Panc1 (cell line): ENCODE measurements at places on chromosomes 2 and 18. TPM values are rescaled to one million over a fixed set of nuclear protein-coding genes. Genes with fewer than 3 reads are reported as not detected.

DNA sequence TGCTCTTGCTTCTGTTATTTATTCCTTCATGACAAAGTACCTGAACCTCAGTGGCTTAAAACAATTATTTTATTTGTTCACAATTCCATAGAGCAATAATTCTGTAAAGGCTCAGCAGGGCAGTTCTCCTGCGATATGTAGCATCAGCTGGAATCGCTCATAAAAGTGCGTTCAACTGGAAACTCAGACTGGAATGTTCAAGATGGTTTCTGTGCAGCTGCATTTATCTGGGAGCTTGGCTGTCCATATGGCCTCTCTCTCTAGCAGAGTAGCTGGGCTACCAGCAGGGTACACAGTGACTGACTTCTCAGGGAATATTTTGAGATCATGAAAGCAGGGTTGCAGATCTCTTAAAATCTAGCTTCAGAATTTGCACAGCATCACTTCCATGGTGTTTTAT is 13.5 kb downstream of the CCDC121 start:
- no peaks in the 10 kb centered on the region for H3K4me1 ChIP-seq
- no peak for DNase-seq
- H3K27ac ChIP-seq: no peak overlapping the region
- no peaks in the 10 kb centered on the region; the same call in 1 of the 2 replicates for H3K36me3 ChIP-seq
- H3K27me3 ChIP-seq: no peaks in the 10 kb centered on the region

SPR gene
- total RNA-seq: 75.4 TPM

GRCh38 chr2:240597054-240597418 is 10.5 kb downstream of the CAPN10 start:
- no peak overlapping the region for H3K4me3 ChIP-seq
- DNase-seq: no peak
- no peak overlapping the region for H3K27ac ChIP-seq

PCARE gene
- not detected for total RNA-seq

DNA sequence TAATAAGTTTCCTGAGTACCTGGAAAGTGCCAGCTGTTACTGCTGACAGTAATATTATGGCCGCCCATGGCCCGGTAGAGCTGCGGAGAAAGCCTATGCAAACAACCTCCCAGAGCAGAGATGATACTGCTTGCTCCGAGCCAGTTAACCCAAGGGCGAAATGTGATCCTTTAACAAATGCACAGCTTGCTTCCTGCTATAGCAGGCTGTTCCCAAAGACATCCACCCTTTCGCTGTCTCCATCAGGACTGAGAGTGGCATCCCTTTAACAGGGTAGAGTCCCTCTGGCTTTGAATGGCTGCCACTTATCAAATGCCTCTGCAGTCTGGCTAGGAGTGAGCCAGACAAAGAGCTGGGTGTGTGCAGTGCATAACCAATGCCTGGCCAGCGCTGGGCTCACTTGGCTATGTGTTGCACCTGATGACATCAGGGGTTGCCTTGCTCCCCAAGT is 69.7 kb upstream of the DAPL1 start:
- H3K27ac ChIP-seq: no peak overlapping the region
- no peak for DNase-seq
- no peaks in the 10 kb centered on the region for H3K36me3 ChIP-seq
- H3K4me3 ChIP-seq: no peak overlapping the region

- H3K4me3 ChIP-seq: no peak overlapping the region
- no peaks in the 10 kb centered on the region for H3K27me3 ChIP-seq
- no peak for DNase-seq
- H3K36me3 ChIP-seq: no peaks in the 10 kb centered on the region
- H3K27ac ChIP-seq: no peak overlapping the region
These were observed 139.6 kb downstream of the TTC32 start for GRCh38 chr2:19762142-19762541.

GRCh38 chr2:50615291-50615690 is 416.6 kb downstream of the NRXN1 start:
- DNase-seq: no peak
- H3K27ac ChIP-seq: no peak overlapping the region
- H3K4me3 ChIP-seq: no peak overlapping the region

C2orf80 gene
- total RNA-seq: not detected

DNA sequence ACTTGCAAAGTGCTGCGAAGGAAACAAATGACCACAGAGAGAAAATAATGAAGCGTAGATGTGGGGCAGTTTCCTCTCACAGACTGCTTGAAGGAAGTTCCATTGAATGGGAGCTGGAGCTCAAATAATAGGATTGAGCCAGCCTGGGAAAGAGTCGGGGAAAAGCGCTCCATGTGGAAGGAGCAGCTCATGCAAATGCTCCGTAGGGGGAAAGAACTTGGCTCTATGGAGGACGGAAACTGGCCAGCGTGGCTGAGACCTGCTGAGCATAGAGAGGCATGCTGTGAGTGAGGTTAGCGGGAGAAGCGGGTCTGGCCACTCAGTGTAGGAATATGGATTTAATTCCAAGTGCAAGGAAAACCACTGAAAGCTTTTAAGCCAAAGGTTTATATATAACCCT is 28.6 kb upstream of the VIT start:
- peaks cover 21% of the 10 kb centered on the region for H3K4me1 ChIP-seq
- no peak overlapping the region for H3K4me3 ChIP-seq
- no peaks in the 10 kb centered on the region for H3K27me3 ChIP-seq
- H3K27ac ChIP-seq: peak overlapping the region; percentile 59; the same call in 1 of the 2 replicates
- no peak for DNase-seq

DNA sequence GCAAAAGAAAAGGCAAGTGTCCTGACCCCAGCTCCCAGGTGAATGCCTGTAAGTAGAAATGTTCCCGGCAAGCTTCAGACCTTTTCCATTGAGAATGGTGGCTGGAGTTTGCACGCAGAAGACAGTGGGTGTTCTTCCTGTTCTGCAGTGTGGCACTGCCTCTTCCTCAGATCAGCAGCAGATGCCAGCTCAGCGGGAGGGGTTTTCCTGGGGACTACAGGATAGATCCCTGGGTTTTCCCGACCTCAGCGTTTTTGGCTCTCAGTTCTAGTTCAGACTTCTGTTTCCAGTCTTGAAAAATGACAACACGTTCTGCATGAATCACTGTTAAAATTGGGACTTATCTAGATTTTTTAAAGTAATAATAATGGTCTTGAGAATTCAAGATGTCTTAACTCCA is 39.2 kb downstream of the GRHL1 start:
- H3K4me3 ChIP-seq: no peak overlapping the region
- no peak overlapping the region for H3K27ac ChIP-seq
- H3K36me3 ChIP-seq: no peaks in the 10 kb centered on the region
- H3K27me3 ChIP-seq: no peaks in the 10 kb centered on the region
- no peaks in the 10 kb centered on the region for H3K4me1 ChIP-seq

DNA sequence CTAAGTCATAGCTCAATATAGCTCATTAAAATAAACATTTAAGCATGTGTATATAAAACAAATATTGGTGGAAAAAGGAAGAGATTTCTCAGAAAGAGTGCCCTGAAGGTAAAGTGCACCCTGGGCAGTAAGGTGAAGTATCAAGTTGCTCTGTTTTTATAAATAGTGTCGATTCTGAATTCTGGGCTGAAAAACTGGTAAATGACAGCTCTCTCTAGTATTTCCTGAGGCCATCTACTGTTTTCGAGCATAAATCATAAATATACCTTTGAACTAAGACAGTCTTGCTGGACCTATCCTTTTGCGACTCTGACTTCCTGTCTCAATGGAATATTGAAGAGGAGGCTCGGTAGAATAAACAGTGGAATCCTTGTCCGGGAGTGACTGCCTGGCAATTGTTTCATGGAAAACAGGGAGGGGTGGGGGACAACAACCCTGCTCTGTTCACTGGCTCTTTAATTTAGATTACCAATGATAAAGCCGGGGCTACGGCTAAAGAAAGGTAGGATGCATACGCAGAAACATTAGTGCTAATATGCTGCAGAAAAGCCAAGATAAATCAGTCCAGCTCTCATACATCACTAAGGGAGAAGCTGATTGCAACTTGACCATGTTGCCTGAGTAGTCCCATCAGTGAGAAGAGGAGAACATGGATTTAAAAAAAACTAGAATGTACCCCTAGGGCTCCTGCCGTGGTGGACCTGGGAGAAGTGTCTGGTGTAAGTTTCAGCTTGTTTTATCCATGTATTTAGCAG is 124.1 kb downstream of the RAPGEF4 start:
- DNase-seq: no peak
- H3K4me1 ChIP-seq: no peaks in the 10 kb centered on the region
- H3K36me3 ChIP-seq: no peaks in the 10 kb centered on the region
- H3K4me3 ChIP-seq: no peak overlapping the region
- no peaks in the 10 kb centered on the region for H3K27me3 ChIP-seq

DLX1 gene
- total RNA-seq: 3.5 TPM

ELOA2 gene
- total RNA-seq: not detected

IL36RN gene
- not detected for total RNA-seq

SCG2 gene
- 1.7 TPM for total RNA-seq

- no peak for DNase-seq
- H3K36me3 ChIP-seq: no peaks in the 10 kb centered on the region
- no peak overlapping the region for H3K4me3 ChIP-seq
These were observed 12.2 kb upstream of the ARL5A start for GRCh38 chr2:151840216-151841046.

GRCh38 chr18:27750014-27750413 is 426.9 kb downstream of the CDH2 start:
- no peak overlapping the region for H3K4me3 ChIP-seq
- H3K27ac ChIP-seq: no peak overlapping the region
- no peaks in the 10 kb centered on the region for H3K36me3 ChIP-seq
- DNase-seq: no peak

- H3K27ac ChIP-seq: no peak overlapping the region
- H3K36me3 ChIP-seq: no peaks in the 10 kb centered on the region
- no peak overlapping the region for H3K4me3 ChIP-seq
These were observed 42.3 kb downstream of the SULT1C2 start for GRCh38 chr2:108330979-108331378.

DNA sequence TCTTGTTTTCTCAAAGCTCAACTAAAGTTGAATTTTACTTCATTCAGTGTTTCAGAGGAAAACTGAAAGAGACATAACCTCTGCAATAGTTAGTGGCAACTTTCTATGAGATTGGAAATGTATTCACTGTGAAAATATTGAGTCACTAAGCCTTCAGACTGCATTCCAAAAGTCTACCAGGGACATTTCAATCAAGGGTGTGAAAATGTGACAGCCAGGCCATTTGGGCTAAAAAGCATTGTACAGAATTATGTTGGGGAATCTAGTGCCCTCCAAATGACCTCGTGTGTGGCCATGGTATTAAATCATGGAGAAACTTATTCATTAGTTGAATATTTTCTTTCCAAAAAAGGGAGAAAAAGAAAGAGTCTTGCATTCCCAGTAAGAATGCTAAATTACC is 251.9 kb downstream of the GRB14 start:
- no peak for DNase-seq
- no peak overlapping the region for H3K4me3 ChIP-seq

GRCh38 chr2:75799859-75800258 is 89.1 kb upstream of the GCFC2 start:
- no peaks in the 10 kb centered on the region for H3K4me1 ChIP-seq
- H3K36me3 ChIP-seq: no peaks in the 10 kb centered on the region
- DNase-seq: no peak
- no peak overlapping the region for H3K27ac ChIP-seq
